ENCODE measurements at places on chromosomes 5 and 9.

DNA sequence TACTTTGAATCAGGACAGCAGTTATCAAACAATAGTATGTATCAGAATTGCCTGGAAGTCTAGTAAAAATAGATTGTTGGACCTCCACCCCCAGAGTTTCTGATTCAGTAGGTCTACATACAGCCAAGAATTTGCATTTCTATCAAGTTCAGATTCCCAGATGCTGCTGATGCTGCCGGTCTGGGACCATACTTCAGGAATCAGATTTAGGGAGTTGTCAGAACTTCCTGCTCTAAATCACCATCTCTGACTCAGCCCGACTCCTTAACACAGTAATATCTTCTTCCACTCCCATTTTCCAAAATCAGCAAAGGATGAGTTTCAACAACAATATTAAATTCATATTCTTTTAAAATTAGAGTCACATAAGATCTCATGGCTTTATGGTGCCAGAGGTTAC is 227.2 kb upstream of the TMEM161B start:
- no peak for DNase-seq

GRCh38 chr5:134813407-134813806 is 32.4 kb upstream of the C5orf24 start:
- DNase-seq: no peak

DNA sequence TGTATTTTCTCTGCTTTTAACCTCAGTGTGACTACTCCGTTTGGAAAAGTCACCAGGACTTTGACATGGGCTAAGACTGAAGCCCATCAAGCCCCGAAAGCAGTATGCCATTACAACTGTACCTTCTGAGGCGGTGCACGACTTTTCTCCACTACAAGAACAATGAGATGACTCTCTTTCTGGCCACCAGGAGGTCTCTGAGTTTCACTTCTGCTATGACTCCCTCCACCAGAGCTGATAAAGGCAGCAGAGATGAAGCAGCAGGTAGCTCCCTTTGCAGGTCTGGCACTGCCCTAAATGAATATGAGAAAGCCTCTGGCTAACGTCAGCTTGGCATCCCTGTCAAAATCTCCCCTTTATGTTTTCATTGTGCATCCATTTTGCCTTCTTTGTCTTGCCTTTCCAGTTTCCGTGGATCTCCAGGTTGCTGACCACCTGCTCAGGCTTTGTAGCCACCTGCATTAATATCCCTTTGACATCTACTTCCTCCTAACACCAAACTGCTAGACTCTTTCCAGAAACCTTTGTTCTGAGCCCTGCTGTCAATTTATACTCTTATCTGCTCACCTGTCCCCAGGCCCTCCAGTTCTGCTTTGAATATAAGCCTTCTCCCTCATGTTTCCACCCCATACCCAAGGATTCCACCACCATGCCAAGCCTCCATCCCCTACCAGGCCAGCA is 221.7 kb downstream of the ZNF608 start:
- no peak for DNase-seq

GRCh38 chr5:102498271-102499034 is at the start of gene SLCO6A1:
TSS of gene SLCO6A1 (minus strand) at chr5:102499001. CDS start at chr5:102498844, 157 bp downstream.
- no peak for DNase-seq

DNA sequence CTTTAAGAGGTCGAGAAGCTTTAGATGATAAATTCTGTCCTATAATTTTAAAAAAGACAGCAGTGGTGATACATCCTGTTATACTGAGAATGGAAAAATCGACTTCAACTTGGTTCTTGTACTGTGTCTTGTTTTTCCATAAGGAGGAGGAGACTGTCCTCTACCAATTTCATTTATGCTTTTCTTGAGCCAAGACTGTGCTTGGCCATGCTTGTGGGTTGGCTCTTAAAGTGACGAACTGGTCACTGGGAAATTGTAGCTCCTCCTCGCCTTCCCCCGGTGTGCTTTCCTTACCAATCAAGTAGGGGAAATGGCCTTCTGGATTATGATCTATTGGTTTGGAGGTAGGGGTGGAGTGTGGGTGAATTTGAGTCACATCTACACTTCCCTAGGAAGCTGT is 67.1 kb upstream of the HSPB3 start:
- DNase-seq: no peak

- DNase-seq: peak; percentile 44
These were observed 700 bp downstream of the SKP2 start for GRCh38 chr5:36152324-36153297.

GRCh38 chr5:90279091-90279490 is 130.5 kb downstream of the CETN3 start:
- DNase-seq: no peak

- DNase-seq: no peak
These were observed 71.9 kb downstream of the RAB24 start for GRCh38 chr5:177231479-177232250.

DNA sequence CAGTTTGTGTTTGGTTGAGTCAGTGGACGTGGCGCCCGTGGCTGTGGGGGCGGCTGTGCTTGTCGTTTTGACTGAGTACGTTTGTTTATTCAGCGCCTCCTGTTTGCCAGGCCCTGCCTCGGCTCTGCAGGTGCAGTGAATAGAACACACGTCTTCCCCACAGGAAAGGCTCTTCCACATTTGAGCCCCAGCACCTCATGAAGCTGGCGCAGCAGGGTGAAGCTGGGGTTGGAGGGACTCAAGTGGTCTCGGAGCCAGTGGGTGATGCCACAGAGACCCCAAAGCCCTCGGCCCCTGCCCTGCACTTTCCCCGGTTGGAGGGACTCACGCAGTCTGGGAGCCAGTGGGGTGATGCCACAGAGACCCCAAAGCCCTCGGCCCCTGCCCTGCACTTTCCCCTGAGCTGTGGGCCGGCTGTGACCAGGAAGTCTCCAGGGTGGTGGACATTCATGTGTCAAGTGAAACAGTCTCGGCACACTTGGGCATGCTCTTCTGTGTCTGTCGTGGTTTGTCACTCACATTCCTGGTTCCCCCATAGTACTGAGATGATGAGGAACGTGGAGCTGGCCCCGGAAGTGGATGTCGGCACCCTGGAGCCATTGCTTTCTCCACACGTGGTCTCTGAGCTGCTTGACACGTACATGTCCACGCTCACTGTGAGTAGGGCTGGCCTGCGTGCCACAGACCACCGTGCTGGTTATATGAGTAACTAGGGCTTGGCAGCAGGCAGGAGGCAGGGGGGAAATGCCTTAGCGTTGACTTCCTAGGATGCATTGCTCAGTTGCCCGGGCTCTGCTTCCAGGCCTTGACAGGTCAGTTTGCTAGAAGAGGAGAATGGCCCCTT is 13.6 kb downstream of the EXOC3 start:
- DNase-seq: no peak

DNA sequence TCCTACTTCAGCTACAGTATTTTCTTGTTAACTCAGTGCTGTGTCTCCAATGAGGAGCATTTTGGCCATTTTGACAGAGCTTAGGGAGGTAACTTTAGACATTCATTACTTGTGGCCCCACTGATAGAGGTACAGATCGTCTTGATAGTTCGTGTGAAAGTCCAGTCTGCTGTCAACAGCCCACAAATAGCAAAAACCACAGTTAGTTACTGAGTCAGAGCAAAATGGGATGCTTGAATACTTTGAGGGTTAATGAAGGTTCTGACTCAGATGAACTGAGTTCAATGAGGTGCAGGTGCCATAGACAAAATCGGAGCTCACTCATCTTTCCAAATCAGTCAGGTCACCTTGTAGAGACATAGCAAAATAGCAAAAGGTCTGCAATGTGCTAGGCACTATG is 163.1 kb upstream of the TLE4 start:
- DNase-seq: no peak

- no peak for DNase-seq
These were observed 112.6 kb upstream of the CPEB4 start for GRCh38 chr5:173775261-173776197.

DNA sequence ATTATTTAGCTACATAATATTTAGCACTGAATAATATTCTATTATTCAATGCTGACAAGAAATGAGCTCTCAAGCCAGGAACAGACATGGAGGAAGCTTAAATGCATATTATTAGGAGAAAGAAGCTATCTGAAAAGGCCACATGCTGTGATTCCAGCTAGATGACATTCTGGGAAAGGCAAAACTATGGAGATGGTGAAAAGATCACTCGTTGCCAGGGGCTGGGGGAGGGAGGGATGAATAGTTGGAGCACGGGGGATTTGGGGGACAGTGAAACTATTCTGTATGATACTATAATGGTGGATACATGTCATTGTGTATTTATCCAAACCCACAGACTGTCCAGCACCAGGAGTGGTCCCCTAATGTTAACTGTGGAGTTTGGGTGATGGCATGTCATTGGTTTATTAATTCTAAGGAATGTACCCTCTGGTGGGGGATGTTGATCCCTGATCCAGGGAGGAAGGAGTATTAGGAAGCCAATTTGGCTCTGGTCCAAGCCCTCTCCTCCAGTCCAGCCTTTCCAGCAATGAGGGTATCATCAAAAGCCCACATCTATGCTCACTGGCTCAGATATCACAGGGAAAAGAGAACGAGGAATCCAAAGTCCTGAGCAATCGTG is 162.5 kb downstream of the COL23A1 start:
- DNase-seq: no peak

GRCh38 chr9:83986195-83986594 is 5.6 kb downstream of the RMI1 start:
- no peak for DNase-seq

DNA sequence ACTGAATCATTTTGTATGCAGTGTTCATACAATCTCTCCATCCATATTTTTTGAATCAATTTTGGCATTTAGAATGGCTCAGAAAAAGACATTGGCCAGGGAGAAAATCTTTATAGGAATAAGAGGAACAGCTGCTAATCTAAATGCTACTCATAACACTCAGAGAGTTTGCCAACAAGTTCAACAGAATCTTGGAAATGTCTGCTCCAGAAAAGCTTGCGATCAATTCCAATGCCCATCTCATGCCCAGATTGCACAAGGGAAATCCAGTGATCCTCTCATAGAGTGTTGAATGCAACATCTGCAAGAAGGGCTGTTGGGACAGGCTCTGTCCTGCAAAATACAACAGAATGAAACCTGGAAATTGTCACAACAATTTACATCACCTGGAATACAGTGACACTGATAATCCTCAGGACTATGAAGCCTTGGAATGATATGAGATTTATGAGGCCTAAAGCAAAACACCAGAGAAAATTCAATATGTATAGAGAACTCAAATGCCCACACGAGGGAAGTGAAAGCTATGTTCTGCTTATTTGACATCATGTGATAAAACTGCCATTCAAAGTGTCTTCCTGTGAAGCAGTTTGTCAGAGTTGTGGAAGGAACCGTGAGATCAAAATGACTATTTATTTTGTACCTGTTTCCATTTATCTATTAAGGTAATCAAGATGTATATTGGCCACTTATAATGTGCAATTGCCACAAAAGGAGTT is 190.1 kb downstream of the PARP8 start:
- DNase-seq: no peak

DNA sequence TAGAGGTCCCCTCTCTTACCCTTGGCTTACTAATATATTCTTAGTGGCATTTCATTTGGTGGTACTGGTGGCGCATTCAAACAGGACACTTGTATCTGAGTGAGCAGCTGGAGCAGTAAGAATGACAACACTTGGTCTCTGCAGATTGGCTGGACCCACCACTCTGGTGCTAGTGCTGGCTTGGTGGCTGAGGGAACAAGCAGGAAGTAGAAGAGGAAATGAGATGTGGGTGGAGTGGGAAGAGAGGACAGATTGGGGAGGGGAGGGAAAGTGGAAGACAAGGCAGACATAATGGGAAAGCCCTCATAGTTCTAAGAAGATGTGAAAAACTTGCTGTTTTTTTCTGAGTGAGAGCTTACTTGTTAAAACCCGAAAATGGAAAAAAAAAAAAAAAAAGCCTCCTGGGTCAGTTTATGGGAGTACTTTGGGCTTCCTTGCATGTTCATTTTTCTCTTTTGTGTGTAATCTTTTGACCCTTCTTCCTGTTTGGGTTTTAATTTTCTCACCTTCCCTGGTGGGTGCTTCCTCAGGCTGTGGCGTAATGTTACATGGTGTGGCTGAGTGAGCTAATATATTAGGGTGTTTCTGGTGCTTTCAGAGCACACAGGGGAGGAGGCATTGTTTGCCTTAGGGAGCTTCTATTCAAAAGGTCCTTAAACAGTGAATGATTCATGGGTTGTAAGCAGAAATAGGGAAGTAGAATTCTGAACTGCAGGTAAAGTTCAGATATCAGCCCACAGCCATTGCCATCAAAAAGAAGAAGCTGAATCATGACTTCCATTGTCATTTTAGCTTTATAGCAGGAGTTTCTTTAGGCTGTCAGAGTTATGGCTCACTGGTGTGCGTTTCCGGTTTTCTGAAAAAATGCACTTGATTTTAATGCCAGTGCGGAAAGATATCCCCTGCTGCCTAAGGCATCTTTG is 52.3 kb downstream of the TLE4 start:
- no peak for DNase-seq

GRCh38 chr9:121088576-121088975 is 13.8 kb downstream of the CNTRL start:
- no peak for DNase-seq

GRCh38 chr5:82422751-82423181 is 144.6 kb upstream of the RPS23 start:
- no peak for DNase-seq

DNA sequence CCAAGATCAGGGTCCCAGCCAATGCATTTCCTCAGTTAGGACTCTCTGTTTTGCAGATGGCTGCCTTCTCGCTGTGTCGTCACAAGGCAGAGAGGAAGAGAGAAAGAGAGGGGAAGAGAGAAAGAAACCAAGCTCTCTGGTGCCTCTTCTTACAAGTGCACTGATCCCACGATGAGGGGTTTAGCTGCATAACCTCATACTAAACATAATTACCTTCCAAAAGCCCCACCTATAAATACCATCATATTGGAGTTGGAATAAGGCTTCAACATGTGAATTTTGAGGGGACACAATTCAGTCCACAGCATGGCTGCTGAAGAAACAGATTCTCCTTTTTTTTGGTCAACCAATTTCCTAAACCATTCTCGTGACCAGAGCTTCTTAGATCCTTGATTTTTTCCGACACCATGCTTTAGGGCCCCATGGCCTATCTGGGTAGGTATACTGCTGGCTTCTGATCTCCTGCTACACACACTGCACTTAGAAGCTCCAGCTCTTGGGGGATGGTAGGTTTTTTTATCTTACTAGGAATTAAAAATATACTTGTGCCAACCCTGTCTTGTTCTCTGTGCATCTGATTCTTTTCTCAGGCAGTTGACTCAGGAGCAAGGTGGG is 5.1 kb downstream of the CAMK4 start:
- DNase-seq: no peak

GRCh38 chr9:81146241-81146640 is 543.1 kb downstream of the TLE1 start:
- no peak for DNase-seq

DNA sequence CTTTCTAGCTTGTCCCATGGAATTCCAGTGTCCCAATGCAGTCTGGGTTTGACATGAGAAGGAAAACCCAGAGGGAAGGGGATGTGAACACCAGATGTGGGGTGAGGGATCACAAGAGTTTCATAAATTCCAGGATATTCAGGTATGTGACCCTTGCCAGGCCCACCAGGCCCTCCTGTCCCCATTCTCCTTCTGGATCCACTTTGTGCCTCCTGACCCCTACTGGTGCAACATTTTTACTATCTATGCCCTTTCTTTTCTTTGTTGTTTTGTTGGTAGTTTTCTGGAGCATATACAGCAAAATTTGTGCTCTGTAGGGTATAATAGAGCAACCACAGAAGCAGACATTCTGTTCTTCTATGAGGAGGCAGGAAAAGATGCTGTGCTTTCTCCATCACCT is 597.0 kb upstream of the GRAMD2B start:
- no peak for DNase-seq

- no peak for DNase-seq
These were observed 12.7 kb downstream of the VAV2 start for GRCh38 chr9:133979273-133979920.
